ENCODE measurements at places on chromosomes 11 and 22.

DNA sequence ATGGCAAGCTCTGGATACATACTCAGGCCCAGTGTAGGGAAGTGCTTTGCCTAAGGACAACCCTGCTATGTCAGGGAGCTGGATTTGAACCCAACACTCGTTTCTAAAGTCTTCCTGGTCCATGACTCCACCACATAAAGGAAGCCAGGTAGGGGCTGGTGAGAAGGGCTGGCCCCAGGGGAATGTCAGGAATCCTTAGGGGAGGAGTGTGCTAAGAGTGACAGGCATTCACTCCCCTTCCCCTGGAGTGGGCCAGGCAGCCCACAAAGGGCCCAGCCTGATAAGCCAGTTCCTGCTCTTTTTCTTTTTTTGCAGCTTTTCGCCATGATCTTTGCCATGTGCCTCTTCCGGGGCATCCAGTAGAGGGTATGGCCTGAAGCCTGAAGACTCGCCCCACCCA lies 21.9 kb downstream of the TP53I11 start:
- no peak for DNase-seq

GRCh38 chr11:967995-968751 lies 42.5 kb downstream of the AP2A2 start:
- no peak for DNase-seq

GRCh38 chr11:17384002-17384511 lies 4.4 kb downstream of the KCNJ11 start:
- DNase-seq, result peak; percentile 81

DNA sequence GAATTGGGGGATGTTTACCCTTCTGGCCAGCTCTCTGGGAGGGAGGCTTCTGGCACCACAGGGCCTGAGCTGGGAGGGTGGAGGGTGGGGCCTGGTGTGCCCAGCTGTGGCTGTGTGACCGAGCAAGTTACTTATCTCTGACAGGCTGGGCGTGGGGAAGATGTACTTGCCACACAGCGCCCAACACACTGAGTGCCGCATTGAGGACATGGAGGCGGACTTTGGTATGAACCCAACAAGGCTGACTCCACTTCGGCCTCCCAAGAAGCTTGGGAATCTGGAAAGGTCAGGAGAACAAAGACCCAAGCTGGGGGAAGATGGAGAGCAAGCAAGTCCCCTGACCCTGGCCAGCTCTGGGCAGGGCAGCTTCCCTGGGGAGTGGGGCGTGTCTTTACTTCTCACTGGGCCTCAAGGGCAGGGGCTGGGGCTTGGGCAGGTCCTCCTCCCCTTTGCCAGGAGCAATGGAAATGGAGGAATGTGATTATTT lies 2.4 kb upstream of the MGAT3 start:
- no peak for DNase-seq

DNA sequence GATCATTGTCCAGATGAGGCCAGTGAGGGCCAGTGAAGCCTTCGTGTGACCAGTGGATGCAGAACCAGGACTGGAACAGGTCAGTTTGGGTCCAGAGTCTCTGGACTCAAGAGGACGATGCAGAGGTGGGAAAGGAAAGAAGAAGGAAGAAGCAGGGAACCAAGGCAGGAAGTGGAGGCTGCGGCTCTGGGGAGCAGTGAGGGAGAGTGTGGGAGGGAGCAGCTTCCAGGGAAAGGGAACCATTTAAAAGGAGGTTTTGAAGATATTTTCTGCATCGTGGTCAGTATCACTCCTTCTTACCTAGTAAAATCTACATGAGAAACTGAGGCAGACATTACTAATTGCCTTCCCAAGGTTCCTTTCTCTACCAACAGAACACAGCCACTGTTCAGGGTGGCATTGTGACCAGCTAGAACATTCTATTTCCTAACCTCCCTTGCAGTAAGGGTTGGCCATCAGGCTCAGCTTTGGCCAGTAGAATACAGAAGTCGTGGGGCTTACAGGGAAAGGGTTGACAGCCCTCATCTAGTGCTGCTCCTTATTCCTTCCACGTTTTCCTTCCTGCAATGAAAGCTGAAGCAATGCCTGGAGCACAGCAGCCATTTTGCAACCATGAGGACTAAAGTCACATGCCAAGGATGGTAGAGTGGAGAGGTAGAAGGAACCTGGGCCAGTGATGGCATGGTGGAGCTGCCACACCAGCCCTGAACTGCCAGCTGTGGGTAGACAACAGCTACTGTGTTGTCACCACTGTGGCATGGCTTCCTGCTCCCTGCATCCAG lies 29.1 kb upstream of the LINC01488 start:
- DNase-seq, result no peak
